ENCODE measurements at places on chromosomes 4 and X. TPM values are rescaled to one million over a fixed set of nuclear protein-coding genes. Genes with fewer than 3 reads are reported as not detected.

AMMECR1 gene
- total RNA-seq: 2.7 TPM

IL9R gene
- 0.25 TPM for total RNA-seq

AREG gene
- total RNA-seq: 0.25 TPM

HSPA4L gene
- 7.9 TPM for total RNA-seq

SMIM31 gene
- not detected for total RNA-seq

FGFBP1 gene
- total RNA-seq: not detected

PPP1R2C gene
- total RNA-seq: not detected

RHOXF1 gene
- not detected for total RNA-seq

SOWAHB gene
- 3.9 TPM for total RNA-seq

ARHGAP4 gene
- total RNA-seq: 3.2 TPM

LNX1 gene
- total RNA-seq: 36.9 TPM

RAB33A gene
- 24.1 TPM for total RNA-seq

ZNF330 gene
- total RNA-seq: 13.5 TPM

TMEM154 gene
- 0.25 TPM for total RNA-seq

AMOT gene
- 15.5 TPM for total RNA-seq

MAOB gene
- total RNA-seq: 5.7 TPM

CT45A1 gene
- total RNA-seq: not detected

SNCA gene
- total RNA-seq: 60.5 TPM

TCEANC gene
- 9.3 TPM for total RNA-seq

FATE1 gene
- not detected for total RNA-seq

GRSF1 gene
- 42.8 TPM for total RNA-seq

WWC2 gene
- total RNA-seq: 12.5 TPM

PDE5A gene
- total RNA-seq: 14.8 TPM

SPOCK3 gene
- 10.8 TPM for total RNA-seq

FAM9C gene
- total RNA-seq: under 0.01 TPM

NEUROG2 gene
- total RNA-seq: 25.1 TPM

CFP gene
- 0.49 TPM for total RNA-seq
